ENCODE measurements at places on chromosomes 2 and 18.

GRCh38 chr2:198314559-198315153 is 510.3 kb downstream of the PLCL1 start:
- DNase-seq, result peak; percentile 3

DNA sequence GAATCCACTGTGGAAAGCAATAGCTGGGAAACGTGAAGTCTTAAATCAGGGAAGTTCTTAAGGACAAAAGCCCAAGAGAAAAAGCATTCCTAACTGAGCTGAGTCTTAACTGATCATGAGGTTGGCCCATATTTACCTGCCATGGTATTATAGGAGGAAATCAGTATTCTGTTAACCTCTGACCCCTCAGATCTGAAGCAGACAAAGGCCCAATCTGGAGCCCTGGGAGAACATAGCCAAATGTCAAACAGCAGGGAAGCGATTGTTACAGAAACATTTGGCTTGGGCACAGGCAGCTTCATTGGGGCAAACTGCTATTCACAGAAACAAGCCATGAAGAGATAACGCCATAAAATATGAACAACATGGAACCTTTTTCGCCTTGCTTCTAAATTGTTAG is 18.8 kb downstream of the EPHA4 start:
- no peak for DNase-seq

GRCh38 chr2:74530239-74531187 is 780 bp downstream of the HTRA2 start:
- peak; percentile 41 for DNase-seq

GRCh38 chr18:22272242-22272641 is 102.9 kb downstream of the GATA6 start:
- no peak for DNase-seq

DNA sequence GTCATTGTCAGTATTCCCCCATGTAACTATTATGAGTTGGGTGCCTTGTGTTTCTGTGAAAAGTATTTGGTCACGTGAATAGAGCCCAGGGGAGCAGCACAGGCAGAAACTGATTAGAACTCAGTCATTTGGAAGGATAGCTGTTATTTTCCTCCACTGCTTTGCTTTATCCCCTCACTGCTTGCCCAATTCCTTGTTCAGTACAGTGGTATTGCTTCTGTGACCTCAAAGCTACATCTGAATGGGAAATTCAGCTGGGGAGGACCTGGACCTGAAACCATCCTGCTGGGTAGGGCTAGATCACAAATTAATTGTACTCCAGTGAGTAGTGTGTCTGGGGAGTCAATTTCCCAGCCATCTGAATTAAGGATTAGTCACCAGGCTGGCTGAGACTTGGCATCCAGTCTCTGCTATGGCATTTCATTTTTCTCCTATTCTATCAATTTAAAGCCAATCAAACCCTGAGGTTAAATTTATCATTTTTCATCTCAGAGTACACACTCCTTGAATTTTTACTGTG is 1231.6 kb upstream of the GYPC start:
- no peak for DNase-seq

- no peak for DNase-seq
Observed at GRCh38 chr2:193409951-193410350, 1215.2 kb upstream of the TMEFF2 start.

GRCh38 chr2:102789349-102790090 is 27.7 kb downstream of the TMEM182 start:
- DNase-seq, result no peak
